ENCODE measurements at places on chromosomes 6 and 20.

DNA sequence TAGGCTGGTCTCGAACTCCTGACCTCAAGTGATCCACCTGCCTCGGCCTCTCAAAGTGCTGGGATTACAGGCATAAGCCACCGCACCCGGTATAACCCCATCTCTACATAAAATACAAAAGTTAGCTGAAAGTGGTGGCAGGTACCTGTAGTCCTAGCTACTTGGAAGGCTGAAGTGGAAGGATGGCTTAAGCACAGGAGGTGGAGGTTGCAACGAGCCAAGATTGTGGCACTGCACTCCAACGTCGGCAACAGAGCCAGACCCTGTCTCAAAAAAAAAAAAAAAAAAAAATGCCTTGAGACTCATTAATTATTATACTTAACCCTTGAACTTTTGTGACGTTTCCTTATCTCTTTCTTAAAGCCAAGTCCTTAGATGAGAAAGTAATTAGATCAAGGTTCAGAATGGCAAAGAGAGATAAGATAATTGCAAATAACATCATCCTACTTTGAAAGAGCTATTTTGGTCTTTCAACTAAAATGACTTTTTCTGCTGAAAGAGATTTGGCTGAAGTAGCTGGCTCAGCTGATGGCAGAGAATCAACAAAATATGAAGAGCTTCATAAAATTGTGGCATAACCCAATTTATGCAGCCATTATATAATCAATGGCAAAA lies 4.7 kb upstream of the SHLD1 start:
- DNase-seq: no peak
- H3K36me3 ChIP-seq: no peaks in the 10 kb centered on the region
- peaks cover 8% of the 10 kb centered on the region for H3K4me1 ChIP-seq
- H3K27ac ChIP-seq: no peak overlapping the region
- H3K27me3 ChIP-seq: peaks cover 36% of the 10 kb centered on the region

- H3K4me1 ChIP-seq: peaks cover 7% of the 10 kb centered on the region
- no peaks in the 10 kb centered on the region for H3K36me3 ChIP-seq
- no peaks in the 10 kb centered on the region for H3K27me3 ChIP-seq
- no peak for DNase-seq
- H3K27ac ChIP-seq: no peak overlapping the region
Measured at GRCh38 chr6:42520786-42521607, 42.8 kb upstream of the UBR2 start.

- DNase-seq: no peak
- no peaks in the 10 kb centered on the region for H3K27me3 ChIP-seq
- peaks cover 5% of the 10 kb centered on the region for H3K36me3 ChIP-seq
- H3K4me1 ChIP-seq: no peaks in the 10 kb centered on the region
- no peak overlapping the region for H3K27ac ChIP-seq
- H3K4me3 ChIP-seq: no peak overlapping the region
Measured at GRCh38 chr20:34949120-34949519, 6.5 kb downstream of the GSS start.

GRCh38 chr20:63475209-63475608 lies 2.8 kb upstream of the KCNQ2 start:
- H3K36me3 ChIP-seq: no peaks in the 10 kb centered on the region
- H3K27me3 ChIP-seq: peaks cover 4% of the 10 kb centered on the region
- H3K27ac ChIP-seq: no peak overlapping the region
- no peak overlapping the region for H3K4me3 ChIP-seq
- no peak for DNase-seq
- H3K4me1 ChIP-seq: peaks cover 6% of the 10 kb centered on the region

DNA sequence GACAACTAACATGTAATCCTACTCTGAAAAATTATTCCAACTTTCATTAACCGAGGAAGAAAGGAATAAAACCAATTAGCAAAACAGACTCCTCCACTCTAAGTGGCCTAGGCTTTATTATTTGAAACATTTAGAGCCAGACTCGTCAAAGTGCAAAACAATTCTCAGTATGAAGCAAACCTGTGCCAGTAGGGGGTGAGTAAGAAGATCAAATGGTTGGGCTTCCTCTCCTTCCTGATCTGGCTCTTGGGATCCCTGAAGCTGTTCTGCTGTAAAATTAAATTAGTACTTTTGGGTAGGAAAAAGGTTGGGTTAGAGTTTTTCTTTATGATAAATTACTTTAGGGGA lies 177.6 kb upstream of the MAN1A1 start:
- no peak overlapping the region for H3K27ac ChIP-seq
- no peaks in the 10 kb centered on the region for H3K27me3 ChIP-seq
- no peak overlapping the region for H3K4me3 ChIP-seq
- H3K4me1 ChIP-seq: no peaks in the 10 kb centered on the region
- no peaks in the 10 kb centered on the region for H3K36me3 ChIP-seq

- no peak overlapping the region for H3K4me3 ChIP-seq
- DNase-seq: no peak
- H3K4me1 ChIP-seq: peaks cover 56% of the 10 kb centered on the region
- peaks cover 15% of the 10 kb centered on the region for H3K36me3 ChIP-seq
- H3K27me3 ChIP-seq: no peaks in the 10 kb centered on the region
Measured at GRCh38 chr6:41964201-41964887, 22.7 kb upstream of the CCND3 start.

DNA sequence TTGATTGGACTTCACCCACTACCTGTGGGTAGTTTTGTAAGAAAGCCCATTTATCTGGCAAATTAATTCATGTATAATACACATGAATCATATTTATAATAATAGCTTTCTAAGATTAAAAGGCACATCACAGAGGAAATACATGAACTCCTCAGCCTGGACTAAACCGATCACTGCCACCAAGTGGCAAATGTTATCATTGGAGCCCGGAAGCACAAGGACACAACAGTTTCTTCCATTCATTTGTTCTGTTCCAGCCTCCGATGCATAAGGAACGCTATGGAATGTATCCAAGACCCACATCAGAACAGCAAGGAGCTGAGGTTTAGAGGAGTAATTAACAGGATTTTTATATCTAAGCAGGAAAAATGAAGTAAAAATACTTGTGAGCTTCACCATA lies 13.9 kb upstream of the IPCEF1 start:
- no peak overlapping the region for H3K4me3 ChIP-seq
- no peaks in the 10 kb centered on the region for H3K36me3 ChIP-seq
- no peaks in the 10 kb centered on the region for H3K4me1 ChIP-seq
- no peak overlapping the region for H3K27ac ChIP-seq

GRCh38 chr6:2565499-2565898 lies 185.2 kb downstream of the MYLK4 start:
- no peaks in the 10 kb centered on the region for H3K27me3 ChIP-seq
- no peak for DNase-seq
- H3K4me1 ChIP-seq: no peaks in the 10 kb centered on the region
- H3K27ac ChIP-seq: no peak overlapping the region
- H3K4me3 ChIP-seq: no peak overlapping the region

- H3K4me3 ChIP-seq: no peak overlapping the region
- no peak overlapping the region for H3K27ac ChIP-seq
- no peaks in the 10 kb centered on the region for H3K4me1 ChIP-seq
- no peaks in the 10 kb centered on the region for H3K36me3 ChIP-seq
Measured at GRCh38 chr6:106155219-106155830, 69.2 kb downstream of the PRDM1 start.

- no peak for DNase-seq
- no peaks in the 10 kb centered on the region for H3K4me1 ChIP-seq
- no peak overlapping the region for H3K4me3 ChIP-seq
Measured at GRCh38 chr6:164178679-164179332, 764.3 kb downstream of the QKI start.

All from naive B cell (primary cell).